Hindlimb muscle (tissue), 1 donor: ENCODE measurements at places on chromosomes 2 and 18. TPM values are rescaled to one million over a fixed set of nuclear protein-coding genes. Genes with fewer than 3 reads are reported as not detected.

The LYG2 gene
- 0.25 TPM for polyA plus RNA-seq

The L3MBTL4 gene
- 1.2 TPM for polyA plus RNA-seq

The PLA2R1 gene
- polyA plus RNA-seq = 1.4 TPM

The LIPG gene
- 4.2 TPM for polyA plus RNA-seq

The ECEL1 gene
- 0.39 TPM for polyA plus RNA-seq

The C2orf66 gene
- 0.23 TPM for polyA plus RNA-seq

The ALPP gene
- not detected for polyA plus RNA-seq

The RNF144A gene
- 21.5 TPM for polyA plus RNA-seq
